C1 segment of cervical spinal cord (tissue), 14 donors: ENCODE measurements at places on chromosomes 12 and 14.

GRCh38 chr12:64256166-64256800 is 34.2 kb upstream of the KICS2 start:
- no peak for DNase-seq

- no peak for DNase-seq
Measured at GRCh38 chr14:91111443-91111842, 2.4 kb upstream of the DGLUCY start.

DNA sequence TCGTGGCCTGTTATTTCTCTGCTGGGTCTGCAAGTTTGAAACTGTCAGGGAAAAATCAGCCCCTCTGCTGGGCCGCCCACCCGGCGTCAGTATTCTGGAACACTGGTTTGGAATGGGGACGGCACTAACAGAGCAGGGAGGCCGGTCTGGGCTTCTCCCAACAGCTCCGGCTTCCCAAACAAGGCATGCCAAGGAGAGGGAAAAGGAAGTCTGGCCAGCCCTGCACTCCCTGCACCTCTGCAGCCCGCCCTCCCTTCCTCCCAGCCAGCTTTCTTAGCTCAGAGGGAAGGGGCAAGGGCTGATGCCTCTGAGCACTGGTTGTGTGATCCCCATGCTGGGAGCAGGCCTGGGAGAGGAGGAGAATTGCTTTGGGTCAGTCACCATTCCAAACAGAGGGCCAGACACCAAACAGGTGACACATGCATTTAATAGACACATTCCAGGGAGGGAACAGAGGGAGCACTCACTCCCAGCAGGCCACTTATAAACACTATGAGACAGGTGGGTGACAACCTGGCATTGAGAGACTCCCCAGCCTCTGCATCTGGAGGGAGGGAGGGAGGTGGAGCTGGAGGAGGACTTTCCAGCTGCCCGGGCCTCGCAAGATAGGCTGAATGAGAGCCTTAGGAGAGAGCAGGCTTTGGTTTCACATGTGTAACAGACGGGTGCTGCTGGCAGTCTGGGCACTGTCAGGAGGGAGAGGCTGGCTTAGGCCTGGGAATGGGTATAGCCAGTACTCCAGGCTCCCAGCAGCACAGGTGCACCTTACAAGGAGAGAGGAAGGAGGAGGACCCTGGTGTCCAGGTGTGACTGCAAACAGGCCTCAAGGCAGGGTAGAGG is 10.3 kb downstream of the KRT75 start:
- DNase-seq = no peak

DNA sequence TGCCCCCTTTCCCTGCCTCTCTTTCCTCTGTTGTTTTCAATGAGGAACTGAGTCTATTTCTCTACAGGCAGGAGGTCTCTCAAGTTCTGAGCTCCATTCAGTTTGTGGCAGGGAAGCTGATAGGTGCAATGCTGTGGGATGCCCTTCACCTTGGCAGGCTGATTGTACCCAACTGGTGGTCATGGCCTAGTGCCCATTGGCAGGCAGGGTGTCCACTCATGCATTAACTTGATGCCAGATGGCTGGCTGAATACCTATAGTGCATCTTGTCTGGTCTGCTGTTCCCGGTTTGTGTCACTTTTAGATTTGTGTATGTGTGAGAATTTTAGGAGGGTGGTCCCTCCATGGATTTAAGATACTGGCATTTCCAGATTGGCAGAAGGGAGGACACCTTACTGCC is 20.0 kb upstream of the ITGA5 start:
- no peak for DNase-seq

DNA sequence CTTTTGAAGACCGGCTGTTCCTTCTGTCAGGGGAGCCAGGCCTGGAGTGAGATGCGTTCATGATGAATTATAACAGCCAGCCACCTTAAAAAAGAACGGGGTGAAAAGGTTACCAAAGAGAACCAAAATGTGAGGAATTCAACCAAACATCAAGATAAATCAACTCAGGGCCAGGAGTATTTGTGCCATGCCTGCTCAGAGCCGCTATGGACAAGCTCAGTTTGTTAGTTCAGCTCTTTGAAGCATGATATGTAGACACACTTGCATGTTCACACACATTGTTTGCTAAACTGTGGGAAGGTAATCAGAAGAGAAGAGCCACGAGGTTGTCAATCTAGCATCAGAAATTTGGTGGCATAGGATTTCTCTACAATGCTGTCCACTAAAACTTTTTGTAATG is 367.4 kb upstream of the TBX3 start:
- no peak for DNase-seq

DNA sequence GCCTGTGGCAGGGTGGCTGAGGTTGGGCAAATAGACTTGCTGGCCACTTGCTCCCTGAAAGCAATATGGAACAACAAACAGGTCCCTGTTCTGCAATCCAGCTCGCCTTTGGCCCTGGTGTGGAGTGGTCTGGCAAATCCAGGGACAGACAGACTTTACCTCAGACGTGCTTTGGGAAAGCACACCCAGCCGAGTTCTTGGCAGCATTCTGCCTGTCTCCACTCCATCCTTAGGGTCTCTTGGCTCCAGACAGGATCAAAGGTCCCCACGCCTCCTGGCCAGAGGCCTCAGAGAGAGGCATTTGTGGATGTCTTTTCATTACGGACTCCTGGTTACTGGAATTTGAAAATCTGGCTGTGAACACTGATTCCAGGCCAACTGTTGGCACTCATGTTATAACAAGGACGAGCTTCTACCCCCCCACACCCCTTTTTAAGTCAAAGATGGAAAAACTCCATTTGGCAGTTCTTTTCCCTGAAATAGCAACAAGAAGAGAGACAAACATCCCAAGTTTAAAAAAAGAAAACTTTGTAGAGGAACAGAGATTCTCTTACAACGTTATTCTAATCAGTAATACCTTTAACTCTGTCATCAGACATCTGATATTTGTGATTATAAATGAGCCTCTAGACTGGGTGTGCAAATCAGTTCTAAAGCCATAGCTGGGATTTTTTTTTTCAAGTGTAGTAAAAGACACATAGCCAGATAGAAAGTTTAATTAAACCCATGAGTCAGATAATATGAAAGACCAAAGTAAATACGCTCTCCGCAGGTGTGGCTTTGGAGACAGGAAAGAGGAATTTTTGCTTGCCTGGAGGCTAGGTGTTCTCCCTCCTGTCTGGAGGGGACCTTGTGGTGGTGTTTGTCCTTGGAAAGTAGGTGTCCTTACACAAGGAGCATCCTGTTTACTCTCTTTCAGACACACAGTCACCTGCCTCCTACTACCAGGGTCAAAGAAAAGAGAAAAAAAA is 60.7 kb downstream of the GALNT8 start:
- no peak for DNase-seq

DNA sequence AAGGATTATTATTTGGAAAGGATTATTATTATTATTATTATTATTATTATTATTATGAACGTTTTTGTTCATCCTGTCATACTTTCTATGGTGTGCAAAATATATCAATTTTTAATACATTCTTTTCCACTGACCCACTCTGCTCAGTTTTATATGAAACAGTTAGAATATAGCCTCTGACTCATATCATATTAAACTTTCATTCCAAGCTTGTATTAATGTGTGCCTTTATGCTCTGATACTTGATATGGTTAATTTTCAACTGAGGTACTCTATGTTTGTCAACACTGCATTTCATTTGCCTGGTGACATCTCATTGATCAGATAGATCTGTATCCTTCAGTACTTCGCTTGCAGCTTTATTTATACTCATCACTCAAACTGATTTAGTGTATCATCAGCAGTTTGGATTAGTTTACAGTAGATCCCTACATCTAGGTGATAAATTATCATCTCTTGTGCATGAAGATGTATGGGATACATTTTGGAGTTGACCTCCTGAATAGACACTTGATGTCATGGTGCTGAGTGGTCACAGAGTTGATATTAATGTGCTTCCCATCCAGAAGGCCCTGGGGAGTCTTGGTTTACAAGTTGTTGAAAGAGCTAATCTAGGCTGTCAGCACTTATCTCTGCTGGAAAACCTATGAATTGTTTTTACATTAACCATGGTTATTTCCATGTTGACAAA is 271.8 kb downstream of the TRHDE start:
- DNase-seq = no peak

DNA sequence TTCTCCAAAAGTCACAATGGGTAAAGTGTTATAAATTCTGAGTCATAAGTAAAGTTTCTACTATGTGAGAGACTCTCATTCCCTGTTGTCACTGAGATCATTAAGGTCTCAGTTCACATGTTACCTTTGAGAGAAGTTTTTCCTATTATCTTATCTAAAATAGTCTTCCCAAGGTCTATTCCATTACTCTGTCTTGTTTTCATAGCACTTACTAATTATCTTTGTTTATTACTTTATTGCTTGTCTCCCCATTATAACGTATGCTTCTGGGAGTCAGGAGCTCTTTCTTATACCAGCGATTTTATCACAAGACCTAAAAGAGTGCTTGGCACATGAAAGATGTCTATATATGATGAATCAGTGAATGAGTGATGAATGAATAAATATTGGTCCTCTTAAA is 1001.9 kb downstream of the DIO2 start:
- no peak for DNase-seq

DNA sequence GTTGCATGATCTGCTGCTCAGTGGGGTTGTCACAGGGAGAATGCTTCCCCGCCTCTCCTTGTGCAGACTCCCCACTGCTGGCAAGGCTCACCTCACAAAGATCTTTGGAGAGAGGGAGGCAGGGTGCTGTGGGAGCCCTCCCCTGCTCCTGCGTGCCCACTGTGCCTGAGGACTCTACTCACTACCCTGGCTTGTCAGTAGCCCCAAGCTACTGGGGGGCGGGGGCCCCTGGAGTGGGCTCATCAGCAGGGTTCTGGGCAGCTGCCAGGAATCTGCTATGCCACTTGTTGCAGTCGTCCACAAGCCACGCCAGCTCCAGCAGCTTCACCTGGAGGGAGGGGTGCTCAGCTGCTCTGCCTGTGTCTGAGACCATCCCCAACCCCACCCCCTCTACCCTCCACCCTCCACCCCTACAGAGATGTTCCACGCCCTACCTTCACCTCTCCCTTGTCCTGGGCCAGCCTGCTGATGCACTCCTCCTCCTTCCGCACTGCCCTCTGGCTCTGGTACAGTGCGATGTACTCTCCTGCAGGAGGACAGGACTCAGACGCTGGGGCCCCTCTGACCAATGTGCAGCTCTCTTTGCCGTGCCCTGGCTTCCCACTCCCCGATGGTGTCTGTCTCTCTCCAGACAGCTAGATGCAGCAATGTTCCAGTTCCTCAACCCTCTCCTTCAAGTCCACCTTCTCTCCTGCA is 14.2 kb upstream of the BLTP3B start:
- DNase-seq = no peak

- no peak for DNase-seq
Measured at GRCh38 chr12:122412851-122413433, 9.5 kb downstream of the CLIP1 start.

GRCh38 chr12:132268674-132269073 is 60.7 kb downstream of the GALNT9 start:
- no peak for DNase-seq

- DNase-seq = no peak
Measured at GRCh38 chr14:28577711-28578131, 188.9 kb upstream of the FOXG1 start.

DNA sequence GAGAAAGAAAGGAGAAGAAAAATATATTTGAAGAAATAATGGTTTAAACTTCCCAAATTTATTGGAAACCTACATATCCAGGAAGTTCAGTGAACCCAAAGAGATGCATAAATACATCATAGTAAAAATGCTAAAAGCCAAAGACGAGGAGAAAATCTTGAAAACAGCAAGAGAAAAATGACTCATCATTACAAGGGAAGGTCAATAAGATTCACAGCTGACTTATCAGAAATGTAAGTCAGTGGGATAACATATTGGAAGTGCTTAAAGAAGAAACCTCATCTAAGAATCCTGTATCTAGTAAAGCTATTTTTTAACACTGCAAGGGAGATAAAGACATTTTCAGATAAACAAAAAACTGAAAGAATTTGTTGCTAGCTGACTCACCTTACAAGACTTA is 19.9 kb downstream of the RIC8B start:
- DNase-seq = no peak

GRCh38 chr12:91741932-91742331 is 403.7 kb downstream of the BTG1 start:
- no peak for DNase-seq

GRCh38 chr14:85125291-85125670 is 404.7 kb upstream of the FLRT2 start:
- DNase-seq = no peak
